Cerebellar nuclear complex (tissue), 1 donor: ENCODE measurements at places on chromosomes 6 and 20.
A peak's percentile ranks its signal among the peaks of the same experiment; 100 is the strongest.

DNA sequence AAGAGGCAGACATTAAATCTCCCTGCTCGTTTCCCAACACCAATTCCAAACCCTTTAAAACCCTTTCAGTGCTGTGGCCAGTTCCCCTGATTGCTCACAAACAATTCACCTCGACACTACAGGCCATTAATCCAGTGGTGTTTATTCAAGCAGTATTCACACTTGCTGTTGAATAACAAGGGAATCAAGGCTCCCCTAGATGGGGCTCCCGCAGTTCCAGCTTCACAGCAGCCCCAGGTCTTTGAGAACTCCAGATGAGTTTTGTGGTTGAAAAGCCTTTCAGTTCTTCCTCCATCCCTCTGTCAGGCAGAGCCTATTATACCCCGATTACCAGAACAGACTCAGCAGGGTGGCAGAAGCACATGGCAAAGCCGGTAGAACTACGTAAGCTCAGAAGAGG lies 36.2 kb downstream of the JAG1 start:
- no peak for DNase-seq

GRCh38 chr6:15462256-15462655 lies 200.6 kb downstream of the DTNBP1 start:
- DNase-seq = no peak

GRCh38 chr6:166286839-166287271 lies 21.3 kb downstream of the PRR18 start:
- DNase-seq = no peak

GRCh38 chr6:76230711-76231110 lies 158.2 kb upstream of the IMPG1 start:
- no peak for DNase-seq

DNA sequence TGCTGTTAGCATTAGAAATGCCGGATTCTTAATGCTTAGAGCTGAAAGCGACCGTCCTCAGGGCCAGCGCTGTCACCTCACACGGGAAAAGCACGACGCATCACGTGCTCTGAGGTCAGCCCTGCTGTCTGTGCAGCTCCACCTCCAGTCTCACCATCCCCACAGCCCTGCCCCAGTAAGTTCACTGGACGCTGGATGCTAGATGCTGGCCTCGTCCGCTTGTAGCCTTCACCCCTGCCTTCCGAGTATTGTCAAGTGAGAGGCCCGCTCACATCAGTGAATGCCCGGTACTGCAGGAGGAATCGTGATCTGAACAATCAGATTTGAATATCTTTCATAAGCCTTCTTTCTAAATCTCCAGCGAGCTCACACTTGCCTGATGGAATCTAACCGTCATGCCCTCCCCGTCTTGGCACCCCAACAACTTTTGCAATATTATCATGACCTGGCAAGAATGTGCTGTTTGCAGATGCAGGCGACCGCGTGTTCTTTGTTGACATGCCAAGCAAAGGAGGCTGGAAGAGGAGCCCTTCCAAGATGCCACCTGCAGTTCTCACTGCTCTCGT lies 64.9 kb downstream of the DLL1 start:
- DNase-seq = no peak

DNA sequence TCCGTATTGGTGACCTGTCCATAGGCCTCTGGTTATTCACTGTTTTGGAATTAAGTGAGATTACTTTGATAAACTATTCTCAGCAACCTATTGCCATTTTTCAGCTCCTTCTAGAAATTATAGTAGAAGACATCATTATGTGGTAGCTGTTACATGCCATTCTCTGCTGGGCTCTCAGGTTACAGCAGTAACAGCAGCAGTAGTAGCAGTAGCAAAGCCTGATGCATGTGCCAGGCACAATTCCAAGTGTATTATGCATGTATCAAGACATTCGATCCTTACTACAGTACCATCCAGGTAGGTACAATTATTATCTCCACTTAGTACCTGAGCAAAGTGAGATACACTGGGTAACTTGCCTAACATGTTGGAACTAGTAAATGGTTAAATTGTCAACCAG lies 74.3 kb downstream of the RPS12 start:
- DNase-seq = no peak

DNA sequence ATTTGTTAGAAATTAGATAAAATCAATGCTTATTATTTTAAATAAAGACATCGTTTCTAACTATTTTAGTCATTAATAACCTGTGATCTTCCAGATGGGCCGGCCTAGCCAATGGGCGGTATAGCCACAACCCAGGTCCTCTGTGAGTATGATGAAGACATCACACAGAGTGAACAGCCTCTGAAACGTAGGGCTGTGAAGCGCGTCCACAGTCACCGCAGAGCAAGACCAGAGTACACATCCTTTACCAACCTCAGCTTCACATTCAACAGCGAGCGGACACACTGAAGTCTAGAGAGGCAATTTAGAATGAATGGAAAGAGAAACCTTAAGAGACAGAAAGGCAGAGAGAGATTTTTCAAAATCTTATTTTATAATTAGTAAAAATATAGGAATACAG lies 125.0 kb upstream of the RPS6KA2 start:
- DNase-seq = no peak

GRCh38 chr20:8790442-8791074 lies 278.3 kb upstream of the PLCB4 start:
- peak; percentile 21 for DNase-seq

- no peak for DNase-seq
Observed at GRCh38 chr20:47682028-47682783, 103.1 kb downstream of the SULF2 start.

DNA sequence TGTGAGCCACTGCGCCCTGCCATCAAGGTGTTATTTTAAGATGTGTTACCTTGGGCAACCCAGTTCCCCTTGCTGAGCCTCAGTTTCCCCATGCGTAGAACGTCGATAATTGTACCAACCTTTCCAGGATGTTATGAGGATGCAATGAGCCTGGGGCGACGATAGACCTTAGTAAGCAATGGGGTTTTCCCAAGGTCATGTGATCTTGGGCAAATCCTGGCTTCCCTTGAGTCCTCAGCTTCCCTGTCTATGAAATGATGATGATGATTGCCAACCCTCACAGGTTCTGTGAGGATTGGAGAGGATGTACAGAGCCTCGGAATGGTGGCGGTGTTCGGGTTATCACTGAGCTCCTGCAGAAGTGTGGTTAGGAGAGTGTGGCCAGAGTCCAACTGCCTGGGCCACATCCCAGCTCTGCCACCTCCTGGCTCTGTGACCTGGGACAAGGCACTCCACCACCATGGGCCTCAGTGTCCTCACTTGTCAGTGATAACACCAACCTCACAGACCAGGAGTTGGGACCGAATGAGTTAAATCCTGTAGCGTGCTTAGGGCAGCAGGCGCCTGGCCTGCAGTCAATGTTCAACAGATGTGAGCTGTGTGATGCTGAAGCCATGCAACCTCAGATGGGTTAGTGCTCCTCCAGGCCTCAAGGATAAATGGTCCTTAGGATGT lies 23.4 kb downstream of the SIRPA start:
- DNase-seq = no peak

DNA sequence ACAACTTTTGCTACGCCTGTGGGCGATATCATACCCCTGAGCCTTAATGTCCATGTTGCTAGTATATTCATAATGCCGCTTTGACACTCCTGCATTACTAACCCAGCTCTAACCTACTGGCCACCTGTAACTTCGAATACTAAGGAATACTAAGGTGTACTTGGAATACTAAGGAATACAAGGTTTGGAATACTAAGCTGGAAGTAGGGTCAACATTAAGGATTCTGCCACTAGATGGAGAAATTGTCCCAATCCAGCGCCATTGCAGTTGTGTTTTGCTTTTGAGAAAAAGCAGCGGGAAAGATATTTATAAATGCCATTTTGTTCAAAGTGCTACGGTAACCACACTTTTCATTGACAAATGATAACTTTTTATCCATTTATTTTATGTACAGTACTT lies 10.7 kb downstream of the TBXT start:
- no peak for DNase-seq

- no peak for DNase-seq
Observed at GRCh38 chr6:35275744-35276260, 16.3 kb downstream of the ZNF76 start.

DNA sequence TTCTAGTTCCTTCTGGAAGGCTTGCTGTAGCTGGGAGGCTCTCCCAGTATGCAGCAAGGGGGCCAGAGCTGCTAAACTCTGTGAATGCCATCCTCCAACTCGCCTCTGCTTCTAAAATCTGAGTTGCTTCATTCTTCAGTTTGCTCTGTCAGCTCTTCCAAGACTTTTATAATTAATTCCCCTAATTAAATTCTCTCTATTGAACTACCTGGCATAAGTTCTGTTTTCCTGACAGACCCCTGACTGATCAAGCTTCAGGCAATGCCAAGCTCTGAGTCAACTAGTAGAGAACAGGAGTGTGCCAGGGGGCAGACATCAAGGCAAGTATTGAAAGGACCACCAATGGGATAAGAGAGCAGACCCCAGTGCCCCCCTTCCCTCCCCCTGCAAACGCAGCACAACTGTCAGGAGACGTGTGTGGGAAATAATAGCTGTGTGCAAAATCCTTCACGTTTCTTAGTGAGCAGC lies 109.3 kb upstream of the TAB2 start:
- DNase-seq = no peak

- no peak for DNase-seq
Observed at GRCh38 chr6:169289257-169289618, 35.6 kb upstream of the THBS2 start.

DNA sequence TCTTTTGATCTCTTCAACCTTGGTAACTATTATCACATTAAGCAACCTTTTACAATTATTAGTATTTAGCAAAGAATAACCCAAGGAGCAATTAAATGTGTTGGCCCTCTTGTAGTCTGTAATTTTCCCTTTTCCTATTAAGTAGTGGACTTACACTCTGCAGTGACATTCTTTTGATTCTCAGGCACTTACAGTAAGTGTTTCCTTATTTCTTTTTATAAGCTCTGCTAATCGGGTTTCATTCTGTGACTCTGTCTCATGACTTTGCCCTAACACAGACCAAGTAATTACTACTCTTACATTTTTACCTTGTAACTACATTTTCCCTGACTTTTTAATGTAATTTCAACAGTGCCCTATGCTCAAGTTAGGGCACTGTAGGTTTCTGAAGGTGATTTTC lies 104.0 kb upstream of the EPHA7 start:
- no peak for DNase-seq

- no peak for DNase-seq
Observed at GRCh38 chr6:3284436-3284876, 25.7 kb downstream of the PSMG4 start.

DNA sequence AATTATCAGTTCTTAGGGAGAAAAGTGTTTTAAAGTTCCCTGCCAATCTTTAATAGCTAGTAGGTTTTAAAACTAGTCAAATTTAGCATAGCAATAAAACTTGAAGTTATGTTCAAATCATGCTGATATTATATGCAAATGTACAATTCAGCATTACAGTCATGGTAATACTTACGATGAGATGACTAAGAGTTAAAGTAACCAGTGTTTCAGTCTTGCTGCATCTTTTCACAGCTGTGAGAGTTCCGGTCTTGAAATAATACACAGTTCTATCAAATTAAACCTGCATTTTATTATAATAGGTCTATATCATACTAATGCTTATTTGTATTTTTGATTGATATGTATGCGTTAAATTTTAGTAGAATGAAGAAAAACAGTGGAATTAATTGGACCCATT lies 26.1 kb downstream of the POPDC3 start:
- no peak for DNase-seq

- DNase-seq = no peak
Observed at GRCh38 chr6:94289131-94289530, 869.8 kb upstream of the EPHA7 start.

GRCh38 chr20:51862796-51863195 lies 60.5 kb upstream of the SALL4 start:
- no peak for DNase-seq

- no peak for DNase-seq
Observed at GRCh38 chr20:6993011-6993410, 225.5 kb downstream of the BMP2 start.

DNA sequence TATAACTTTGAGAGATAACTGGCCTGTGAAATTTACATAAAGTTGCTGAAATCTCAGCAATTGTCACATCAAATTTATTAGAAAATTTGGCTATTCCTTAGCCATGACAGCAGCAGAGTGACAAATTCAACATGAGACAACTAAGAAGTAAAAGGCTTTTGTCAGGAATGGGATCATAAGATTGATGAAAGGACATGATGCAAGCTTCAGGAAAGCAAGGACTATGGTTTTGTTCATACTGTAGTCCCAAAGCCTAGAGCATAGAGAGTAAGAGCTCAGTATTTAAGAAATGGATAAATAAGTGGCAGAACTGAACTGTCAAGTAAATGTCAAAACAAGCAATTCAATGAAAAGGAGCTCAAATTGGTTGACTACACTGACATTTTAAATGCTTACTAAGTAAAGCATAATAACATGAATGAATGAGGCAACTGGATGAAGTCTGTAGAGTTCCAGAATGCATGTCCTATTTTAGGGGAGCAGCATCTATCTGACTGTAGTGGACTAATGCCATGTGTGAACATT lies 12.6 kb downstream of the PGM3 start:
- DNase-seq = no peak

DNA sequence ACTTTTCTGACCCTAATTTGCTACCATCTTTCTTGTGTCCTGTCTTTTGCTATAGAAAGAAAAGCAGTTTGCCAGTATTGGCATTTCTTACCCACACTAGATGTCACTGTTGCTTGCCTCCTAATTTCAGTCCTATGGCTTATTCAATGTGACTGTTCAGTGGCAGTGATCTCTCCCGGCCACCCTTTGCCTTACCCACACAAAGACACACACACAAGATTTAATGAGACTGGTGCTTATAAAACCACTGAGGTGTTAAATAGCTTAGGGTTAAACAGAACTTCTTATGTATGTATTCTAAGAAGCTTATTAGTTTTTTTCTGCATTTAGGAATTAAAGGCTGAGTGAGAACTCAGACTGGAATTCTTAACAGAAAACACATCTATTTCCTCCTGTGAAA lies 233.6 kb upstream of the ASCC3 start:
- peak; percentile 83 for DNase-seq

DNA sequence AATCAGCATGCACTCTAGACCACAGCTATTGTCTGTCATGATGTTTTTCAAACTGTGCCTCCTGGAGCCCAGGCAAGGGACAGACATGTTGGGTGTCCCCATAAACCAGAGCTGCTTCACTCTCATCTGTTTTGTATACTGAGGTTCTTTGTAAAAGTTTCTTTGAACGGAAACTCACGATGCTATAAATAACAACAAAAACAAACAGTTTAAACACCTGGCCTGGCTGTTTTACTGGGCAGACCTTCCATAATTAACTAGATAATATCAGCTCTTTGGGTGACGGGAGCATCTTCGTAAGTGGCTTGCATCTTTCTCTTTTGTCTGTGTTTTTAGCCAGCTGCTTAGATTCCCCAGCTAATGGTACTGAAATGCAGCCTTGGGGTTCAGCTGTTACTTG lies 190.3 kb downstream of the ZDHHC14 start:
- DNase-seq = no peak

GRCh38 chr6:25340431-25341202 lies 61.4 kb downstream of the CARMIL1 start:
- no peak for DNase-seq

- no peak for DNase-seq
Observed at GRCh38 chr20:54560357-54560756, 85.0 kb downstream of the DOK5 start.

DNA sequence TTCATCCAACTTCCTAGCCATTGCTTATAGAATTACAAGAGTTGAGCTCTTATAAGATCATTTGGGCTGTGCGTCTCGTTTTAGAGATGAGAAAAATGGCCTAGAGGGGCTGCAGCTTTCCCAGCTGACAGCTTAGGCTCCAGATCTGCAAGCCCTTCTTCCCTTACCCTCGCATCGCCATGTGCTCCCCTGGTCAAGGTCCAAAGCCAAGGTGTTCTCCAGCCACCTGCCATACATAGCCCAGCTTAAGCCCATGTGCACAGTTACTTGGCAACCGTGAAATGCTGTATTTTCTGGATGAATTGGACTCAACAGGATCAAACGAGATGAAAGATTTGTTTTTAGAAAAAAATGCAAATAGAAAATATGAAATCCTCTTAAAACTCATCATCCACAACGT lies 7.9 kb downstream of the MAP3K4 start:
- peak; percentile 20 for DNase-seq
